ENCODE measurements at places on chromosomes 13 and 19. TPM values are rescaled to one million over a fixed set of nuclear protein-coding genes. Genes with fewer than 3 reads are reported as not detected.

The PRDX2 gene
- total RNA-seq = 671 TPM

DNA sequence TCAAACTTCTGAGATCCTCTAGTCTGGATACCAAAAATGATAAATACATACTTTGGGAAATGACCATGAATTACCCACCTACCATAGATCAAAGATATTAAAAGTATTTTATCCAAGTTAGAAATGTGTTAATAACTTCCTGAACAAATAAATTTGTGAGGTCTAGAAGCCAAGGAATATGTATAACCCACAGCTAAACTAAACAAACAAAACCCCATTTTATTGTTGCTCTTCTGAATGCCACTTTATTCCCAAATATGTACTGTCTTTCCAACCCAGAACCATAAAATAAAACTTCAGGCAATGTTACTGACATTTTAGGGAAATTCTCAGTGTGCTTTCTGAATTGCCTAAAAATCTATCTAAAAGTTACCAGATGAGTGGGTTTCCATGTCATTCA is 35.1 kb downstream of the UBL3 start:
- H3K4me1 ChIP-seq = peaks cover 20% of the 10 kb centered on the region
- no peaks in the 10 kb centered on the region for H3K36me3 ChIP-seq
- H3K4me3 ChIP-seq = no peak overlapping the region
- no peak for DNase-seq
- no peak overlapping the region for H3K27ac ChIP-seq
- no peaks in the 10 kb centered on the region for H3K27me3 ChIP-seq

The PTGIR gene
- total RNA-seq = 0.27 TPM

DNA sequence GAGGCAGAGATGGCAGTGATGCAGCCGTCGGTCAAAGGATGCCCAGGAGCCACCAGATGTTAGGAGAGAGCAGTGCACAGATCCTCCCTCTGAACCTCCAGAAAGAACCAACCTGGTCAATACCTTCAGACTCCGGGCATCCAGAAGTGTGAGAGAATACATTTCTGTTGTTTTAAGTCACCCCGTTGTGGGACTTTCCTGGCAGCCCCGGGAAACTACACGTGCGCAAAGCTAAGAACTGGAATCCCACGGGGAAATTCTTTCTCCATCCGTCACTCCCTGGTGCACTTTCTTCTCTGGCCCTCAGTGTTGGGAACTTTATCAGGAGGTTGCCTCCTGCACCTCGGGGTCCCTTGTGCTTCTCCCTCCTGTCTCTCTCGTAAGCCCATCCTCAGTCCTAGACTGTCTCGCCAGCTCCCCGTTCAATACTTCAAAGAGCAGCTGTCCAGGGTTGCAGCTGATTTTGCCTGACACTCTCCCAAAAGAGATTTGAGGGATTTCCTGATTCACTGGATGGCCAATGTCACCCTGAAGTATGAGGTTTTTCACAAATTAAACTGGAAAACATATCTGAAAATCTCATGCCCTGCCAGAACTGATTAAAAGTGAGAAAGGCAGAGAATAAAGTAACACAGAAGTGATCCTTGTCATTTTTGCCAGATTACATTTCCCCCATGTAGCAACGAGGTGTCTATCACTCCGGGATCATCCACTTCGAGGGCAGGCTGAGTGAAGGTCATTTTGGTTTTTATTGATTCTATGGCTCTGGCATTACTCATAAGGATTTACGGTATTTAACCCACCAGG is 136.8 kb downstream of the DCT start:
- no peak for DNase-seq
- H3K36me3 ChIP-seq = peaks cover 3% of the 10 kb centered on the region
- no peak overlapping the region for H3K27ac ChIP-seq
- no peak overlapping the region for H3K4me3 ChIP-seq

GRCh38 chr13:26697069-26697955 is 63.3 kb downstream of the GPR12 start:
- no peaks in the 10 kb centered on the region for H3K4me1 ChIP-seq
- H3K36me3 ChIP-seq = no peaks in the 10 kb centered on the region

The TRIP10 gene
- total RNA-seq = 16.7 TPM

Data from glutamatergic neuron (in vitro differentiated cells).